ENCODE measurements at places on chromosomes 5 and 9.

DNA sequence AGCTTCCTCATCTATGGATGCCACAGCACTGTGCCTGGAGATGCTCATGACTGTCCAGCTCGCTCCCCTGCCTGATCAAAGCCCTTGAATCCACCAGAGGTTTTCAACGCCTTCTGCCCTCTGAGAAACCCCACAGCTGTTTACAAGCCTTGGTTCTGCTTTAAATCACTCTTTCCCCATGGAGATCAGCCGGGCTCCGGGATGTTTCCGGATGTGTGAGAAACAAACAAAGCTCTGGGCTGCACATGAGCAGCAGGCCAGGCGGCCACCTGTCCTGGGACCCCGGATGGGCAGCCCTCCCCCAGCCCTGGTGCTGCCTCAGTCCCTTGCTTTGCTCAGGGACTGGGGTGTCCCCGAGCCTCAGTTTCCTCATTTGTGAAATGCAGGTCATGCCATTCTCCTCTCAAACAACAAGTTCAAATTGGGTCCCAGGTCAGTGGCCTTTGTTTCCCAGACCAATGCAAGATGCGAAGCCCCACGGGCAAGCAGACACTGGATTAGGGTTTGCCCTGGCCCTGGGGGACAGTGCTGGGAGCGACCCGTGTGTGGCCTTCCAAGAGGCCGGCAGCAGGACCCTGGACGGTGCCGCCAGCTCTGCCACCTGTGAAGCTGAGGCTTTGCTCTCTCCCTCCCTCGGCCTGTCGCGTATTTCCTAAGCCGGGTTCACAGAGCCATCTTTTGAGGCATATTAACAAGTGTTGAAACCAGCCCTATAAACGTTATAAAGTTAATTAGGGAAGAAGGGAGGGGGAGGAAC lies 42.4 kb upstream of the PHYKPL start:
- DNase-seq: no peak

DNA sequence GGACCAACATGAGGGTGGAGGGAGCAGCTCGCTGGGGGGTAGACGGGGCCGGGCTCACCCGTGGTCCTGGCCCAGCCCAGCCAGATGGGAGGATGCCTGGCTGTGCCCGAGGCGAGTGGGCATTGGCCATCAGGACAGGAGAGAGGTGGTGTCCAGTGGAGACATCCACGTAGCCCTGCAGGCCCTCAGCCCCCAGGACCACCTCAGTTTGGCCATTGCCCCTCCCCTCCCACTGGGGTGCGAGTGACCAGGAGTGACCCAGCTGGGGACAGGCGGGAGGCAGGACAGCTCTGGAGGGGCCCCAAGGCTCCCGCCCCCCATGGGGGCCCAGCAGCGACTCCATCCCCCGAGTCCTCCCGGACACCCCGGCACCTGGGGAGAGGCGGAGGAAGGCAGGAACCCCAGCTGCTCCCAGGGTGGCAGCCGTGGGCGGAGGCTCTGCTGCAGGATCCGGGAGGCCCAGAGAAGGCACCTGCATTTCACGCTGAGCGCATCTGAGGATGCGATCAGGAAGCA lies 8.3 kb downstream of the NOXA1 start:
- no peak for DNase-seq

DNA sequence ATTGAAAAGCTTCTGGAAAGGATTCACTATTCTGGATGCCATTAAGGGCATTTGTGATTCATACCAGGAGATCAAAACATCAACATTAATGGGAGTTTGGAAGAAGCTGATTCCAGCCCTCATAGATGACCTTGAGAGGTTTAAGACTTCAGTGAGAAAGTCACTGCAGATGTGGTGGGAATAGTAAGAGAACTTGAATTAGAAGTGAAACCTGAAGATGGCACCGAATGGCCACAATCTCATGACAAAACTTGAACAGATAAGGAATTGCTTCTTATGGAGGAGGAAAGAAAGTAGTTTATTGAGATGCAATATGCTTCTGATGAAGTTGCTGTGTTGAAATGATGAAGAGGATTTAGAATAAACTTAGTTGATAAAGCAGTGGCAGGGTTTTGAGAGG lies 254.6 kb upstream of the SLC24A2 start:
- no peak for DNase-seq

GRCh38 chr5:96823900-96824380 lies 16.2 kb upstream of the ERAP1 start:
- DNase-seq: no peak

- no peak for DNase-seq
Measured at GRCh38 chr5:149341876-149342275, 3.4 kb upstream of the GRPEL2 start.

- DNase-seq: no peak
Measured at GRCh38 chr5:176676361-176676824, 29.1 kb downstream of the TSPAN17 start.

GRCh38 chr9:79990536-79990935 lies 418.8 kb downstream of the TLE4 start:
- no peak for DNase-seq

DNA sequence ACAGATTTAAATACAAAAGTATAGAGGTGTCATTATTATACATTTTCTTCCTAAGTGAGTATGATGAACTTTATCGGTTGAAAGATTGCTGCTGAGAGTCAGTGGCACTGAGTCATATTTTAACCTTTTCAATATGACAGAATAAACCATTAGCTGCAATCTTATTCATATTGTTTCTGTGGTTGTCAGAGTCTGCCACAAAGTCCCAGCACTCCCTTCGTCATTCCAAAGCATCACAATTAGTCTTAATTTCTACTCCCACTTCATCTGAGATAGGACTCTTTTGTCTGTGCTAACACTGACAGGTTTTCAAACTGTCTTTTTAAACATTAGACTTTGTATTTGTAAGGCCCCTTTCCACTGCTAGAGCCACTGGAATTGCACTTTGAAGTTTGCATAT lies 656.9 kb downstream of the MTRR start:
- no peak for DNase-seq

DNA sequence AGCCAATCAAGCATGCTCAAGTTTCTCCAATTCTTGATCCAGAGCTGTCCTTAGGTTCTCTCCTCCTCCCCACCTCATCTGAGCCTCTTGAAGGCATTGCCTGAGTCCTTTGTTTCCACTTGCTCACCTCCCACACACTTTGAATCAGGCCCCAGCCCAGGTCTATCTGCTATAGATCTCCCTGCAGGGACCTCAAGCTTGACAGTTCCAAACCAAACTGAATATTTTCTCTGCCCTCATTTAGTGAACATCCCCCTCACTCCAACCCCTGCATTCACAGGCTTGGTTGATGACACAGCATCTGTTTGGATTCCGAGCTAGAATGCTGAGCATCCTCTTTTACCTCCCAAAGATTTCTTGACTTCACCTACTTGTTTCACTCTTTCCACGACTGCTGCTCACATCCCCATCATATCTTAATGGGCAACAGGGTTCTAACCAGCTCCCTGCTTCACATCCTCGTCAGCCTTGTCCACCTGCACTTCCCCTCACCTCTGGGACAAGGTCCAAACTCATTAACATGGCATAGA lies 474.5 kb downstream of the ZSWIM6 start:
- no peak for DNase-seq

DNA sequence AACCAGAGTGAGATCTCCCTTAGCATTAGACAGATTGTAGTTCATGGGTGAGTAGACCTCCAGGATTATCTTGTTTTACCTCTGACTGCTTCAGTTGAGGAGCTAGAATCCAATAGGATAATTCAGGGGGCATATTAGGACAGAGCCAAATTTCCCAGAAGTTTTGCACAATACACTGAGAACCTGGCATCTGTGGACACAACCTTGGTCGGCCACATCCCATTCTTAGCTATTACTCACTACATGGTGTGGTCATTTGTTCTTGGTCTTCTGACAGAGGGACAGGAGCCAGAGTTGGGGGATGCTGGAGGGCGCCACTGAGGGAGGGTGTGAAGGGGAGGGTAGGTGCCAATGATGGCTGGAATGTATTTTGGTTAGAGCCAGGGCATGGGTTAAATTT lies 66.6 kb downstream of the NPR3 start:
- DNase-seq: no peak

DNA sequence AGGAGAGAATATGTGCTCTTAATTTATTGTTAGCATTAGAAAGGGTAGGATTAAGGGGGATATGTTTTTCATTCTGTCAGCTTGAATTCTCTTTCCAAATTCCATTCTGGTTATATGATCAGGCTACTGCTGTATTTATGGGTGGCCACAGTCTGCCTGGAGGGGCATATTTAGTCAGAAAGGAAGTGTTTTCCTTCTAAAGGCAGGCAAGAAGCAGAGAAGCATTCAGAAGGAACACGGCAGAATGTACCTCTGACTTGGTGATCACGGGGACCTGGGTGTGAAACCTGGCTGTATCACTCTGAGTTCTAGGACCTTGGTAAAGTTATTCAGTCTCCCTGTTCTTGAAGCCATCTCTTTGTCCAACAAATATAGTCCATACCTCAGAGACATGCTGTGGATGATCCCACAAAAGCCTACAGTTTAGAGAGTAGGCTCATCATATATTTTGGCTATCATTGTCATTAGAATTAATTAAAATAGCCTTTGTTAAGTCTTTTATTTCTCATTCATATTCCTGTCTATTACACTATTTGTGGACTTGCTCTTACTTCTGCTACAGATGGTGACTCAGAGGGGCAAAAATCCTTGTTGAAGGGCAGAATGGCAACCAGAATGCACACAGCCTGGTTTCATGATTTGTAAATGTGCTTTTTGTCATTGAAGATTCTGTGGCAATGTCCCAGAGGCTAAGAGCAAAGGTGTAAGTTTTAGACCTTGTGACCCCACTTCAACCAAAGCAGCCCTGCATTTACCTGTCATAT lies 2.7 kb downstream of the TNC start:
- DNase-seq: no peak

DNA sequence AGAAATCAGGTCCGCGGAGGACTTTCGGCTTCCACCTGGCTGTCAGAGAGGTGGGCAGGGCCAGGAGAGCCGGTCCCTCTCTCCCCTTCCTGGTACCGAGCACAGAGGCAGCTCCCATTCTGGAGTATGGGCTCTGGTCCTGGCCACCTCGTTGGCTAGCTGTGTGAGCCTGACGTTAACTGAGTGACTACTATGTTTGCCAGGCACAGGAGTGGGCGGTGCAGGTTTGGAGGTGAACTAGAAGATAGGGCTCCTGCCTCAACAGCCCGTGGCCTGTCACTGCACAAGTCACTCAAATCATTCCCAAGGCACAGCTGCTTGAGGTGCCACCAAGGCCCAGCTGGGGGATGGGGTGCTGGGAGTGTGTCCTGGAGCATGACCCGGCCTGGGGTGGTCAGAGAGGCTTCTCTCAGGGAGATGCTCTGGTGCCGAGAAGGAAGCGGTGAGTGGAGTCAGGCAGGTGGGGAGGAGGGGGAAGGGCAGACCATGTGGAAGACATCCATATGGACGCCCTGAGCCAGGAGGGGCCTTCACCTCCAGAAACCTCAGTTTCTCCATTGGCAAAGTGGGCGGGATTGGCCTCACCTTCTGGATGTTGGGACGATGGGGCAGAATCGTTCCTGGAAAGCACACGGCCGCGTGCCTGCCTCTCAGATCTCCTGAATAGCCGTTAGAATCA lies 39.5 kb downstream of the NCS1 start:
- no peak for DNase-seq

- no peak for DNase-seq
Measured at GRCh38 chr5:15026011-15026893, 154.7 kb upstream of the ANKH start.

GRCh38 chr9:92686954-92687353 lies 17.0 kb upstream of the IPPK start:
- DNase-seq: no peak

DNA sequence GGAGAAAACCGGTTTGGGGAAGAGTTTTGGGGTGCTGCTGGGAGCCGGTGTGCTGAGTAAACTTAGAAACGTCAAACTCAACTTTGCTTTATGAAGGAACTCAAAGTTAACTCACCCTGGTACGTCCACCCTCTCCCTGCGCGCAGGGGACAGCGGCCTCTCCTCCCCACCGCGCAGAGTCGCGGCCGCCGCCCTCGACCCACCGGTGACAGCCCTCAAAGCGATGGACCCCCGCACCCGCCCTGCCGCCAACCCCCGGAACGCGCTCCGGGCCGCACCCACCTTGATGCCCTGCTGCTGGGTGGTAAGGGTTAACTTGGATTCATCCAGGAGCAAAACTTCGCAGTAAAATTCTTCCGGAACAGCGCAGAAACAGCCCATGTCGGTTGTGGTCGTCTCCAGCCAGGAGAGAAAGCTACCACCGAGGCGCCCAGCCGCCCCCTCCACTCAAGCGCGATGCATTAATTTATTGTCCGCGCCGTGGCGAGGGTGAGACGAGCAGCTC lies 366 bp downstream of the EPB41L4A start:
- DNase-seq: no peak

DNA sequence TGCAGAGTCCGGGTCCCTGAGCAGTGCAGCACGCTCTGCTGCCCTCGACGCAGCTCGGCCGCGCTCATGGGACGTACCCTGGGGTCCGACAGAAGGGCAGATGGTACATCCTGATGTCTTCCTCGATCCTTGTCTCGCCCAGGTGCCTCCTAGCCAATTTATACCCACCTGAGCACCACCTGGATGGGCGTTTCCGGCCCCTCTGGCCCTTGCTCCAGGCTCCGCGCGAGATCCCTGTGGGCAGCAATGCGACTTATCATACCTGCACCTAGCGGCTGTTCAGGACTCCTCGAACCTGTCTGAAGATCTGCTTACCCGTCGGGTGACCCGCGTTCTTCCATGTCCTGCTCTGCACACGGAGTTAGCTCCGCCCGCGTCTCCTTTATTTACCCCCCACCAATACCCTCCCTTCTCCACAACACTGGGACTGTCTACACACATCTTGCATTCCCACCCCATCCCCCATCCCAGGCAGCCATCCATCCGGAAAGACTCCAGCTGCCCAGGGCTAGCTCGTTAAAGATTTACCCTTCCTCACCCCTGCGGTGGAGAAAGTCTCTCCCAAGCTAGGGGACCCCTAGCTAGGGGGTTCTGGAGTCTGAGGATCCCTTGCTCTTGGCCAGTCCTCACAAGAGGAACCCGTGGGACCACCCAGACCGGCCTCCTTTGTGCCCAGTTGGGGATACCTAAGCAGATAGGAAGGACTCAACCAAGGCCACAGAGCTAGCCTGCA lies at the start of gene KIF12:
Gene KIF12, minus strand, starts transcription at position 357 of the 733 bp plus-strand sequence. Its CDS starts 16 bp downstream, at position 341.
- no peak for DNase-seq

GRCh38 chr5:1636981-1637638 lies 113.3 kb upstream of the LPCAT1 start:
- no peak for DNase-seq

DNA sequence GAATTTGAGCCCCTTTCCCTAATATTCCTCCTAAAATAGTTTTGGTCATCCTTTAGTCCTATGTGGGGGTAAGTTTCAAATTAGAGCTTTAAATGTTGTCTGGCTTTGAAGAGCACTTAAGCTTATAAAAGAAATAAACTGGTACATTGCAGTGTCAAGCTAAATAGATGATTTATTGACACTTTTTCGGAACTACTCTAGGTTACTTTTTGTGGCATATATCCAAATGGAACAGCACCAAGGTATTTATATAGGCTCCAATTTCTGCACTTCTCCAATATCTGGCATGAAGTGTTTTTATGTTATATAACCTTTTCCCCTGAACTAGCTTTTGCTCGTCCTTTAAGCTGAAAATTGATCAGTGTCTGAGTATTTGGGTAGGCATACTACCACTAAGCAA lies 402.5 kb downstream of the NFIB start:
- no peak for DNase-seq

All from stimulated activated effector memory CD8-positive, alpha-beta T cell treated with anti-CD3 and anti-CD28 coated beads, Interleukin-12 subunit alpha, Interleukin-12 subunit beta, amount 100 ng/mL, for 72 hours (primary cell).